ENCODE measurements at places on chromosomes 2 and 18. TPM values are rescaled to one million over a fixed set of nuclear protein-coding genes. Genes with fewer than 3 reads are reported as not detected.

DNA sequence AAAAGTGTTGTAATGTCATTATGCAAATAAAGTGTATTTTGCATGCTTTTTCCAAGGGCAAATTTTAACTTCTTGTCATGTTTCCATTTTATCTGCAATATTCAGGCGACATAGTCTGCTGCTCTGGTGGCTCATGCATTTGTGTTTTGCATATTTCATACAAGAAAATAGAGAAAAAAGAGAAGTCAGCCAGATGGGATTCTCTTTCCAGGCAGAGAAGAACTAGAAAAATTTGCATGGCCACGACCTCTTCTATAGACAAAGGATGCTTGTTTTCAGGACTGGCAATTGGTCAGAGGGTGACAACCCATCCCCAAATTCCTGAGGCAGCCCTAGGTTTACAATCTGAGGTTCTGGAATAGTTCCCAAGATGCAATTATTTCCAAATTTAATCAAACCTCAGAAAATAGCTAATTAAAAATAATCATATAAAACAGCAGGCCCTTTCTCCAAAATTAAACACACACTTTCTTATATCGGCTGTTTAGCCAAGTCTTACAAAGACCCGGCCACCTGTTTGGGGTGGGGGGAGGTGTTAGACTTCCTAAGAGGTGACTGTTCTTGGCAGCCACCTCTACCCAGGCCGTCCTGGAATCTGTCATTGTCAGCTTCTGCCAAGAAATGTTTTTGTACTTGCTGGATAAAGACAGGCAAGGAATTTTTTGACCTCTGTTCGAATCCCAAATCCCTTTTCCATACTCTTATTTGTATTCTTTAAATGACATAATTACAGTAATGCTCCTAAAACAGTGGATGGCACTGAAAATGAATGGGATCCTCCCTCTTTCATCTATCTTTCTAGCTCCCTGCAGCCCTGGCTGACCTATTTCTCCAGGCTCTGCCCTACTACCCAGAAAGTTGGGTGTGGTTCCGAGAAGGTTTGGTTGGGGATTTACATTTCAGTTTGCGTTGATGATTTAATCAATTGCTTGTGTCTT, 20.8 kb upstream of the SOS1 start:
- H3K4me3 ChIP-seq, result no peak overlapping the region
- no peaks in the 10 kb centered on the region for H3K27me3 ChIP-seq
- peak overlapping the region; percentile 59 for H3K27ac ChIP-seq
- peak; percentile 74 for DNase-seq

Gene SERPINB2
- 1.1 TPM for polyA plus RNA-seq

DNA sequence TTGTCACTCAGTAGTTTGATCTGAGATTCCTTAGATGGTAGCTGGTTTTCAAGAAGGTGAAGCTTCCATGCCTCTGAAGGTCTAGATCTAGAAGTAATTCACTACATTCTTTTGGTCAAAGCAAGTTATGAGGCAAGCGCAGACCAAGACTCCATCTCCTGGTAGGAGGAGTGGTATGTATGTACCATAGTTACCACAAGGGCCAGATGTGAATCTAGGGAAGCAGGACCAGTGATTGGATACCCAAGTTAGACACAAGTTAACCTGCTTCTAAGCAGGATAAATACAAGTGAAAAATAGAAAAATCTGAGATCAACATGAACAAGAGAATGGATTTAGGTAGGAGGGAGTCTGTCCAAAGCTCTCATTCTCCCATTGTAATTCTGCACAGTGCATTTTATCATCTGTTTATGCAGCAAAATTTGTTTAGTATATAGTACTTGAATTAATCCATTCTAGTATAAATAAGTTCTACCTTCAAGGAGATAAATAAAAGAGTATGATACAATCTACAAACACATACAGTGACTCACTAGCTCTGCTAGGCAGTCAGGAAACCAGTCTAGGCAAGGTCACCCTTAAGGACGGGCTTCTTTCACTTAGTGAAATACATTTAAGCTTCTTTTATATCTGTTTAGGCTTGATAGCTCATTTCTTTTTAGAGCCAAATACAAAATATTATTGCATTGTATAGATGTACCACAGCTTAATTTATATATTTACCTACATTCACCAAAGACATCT, 14.2 kb upstream of the DOCK10 start:
- H3K4me1 ChIP-seq, result peaks cover 4% of the 10 kb centered on the region
- H3K27me3 ChIP-seq, result no peaks in the 10 kb centered on the region
- H3K36me3 ChIP-seq, result no peaks in the 10 kb centered on the region
- DNase-seq, result no peak
- H3K27ac ChIP-seq, result no peak overlapping the region
- no peak overlapping the region for H3K4me3 ChIP-seq

Gene PARD6G
- polyA plus RNA-seq, result not detected
